Left renal cortex interstitium (tissue), 4 donors: ENCODE measurements at places on chromosomes 16 and 17. TPM values are rescaled to one million over a fixed set of nuclear protein-coding genes. Genes with fewer than 3 reads are reported as not detected.

Gene MYH8
- 0.64 TPM for polyA plus RNA-seq

DNA sequence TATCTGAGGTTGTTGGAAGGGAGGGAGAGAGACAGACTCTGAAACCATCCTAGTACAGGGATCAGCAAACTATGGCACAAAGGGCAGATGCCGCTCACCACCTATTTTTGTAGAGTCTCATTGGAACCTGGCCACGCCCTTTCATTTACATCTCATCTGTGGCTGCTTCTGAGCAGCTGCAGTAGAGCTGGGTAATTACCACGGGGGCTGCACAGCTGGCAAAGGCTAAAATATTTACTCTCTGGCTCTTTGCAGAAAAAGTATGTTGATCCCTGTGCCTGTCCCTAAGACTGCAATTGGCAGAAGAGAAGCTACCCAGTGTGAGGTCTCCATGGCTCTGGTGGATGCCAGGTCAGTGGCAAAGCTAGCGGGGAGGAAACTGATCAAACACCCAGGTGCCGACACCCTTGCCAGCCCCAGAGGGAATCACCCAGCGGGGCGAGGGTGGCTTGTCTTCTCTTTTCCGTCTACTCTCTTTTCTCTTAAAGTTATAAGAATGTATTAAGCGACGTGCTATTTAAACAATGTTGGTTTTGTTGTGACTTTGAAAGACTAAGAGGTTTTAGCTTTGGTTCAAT is 14.0 kb downstream of the CEP295NL start:
- DNase-seq, result no peak

DNA sequence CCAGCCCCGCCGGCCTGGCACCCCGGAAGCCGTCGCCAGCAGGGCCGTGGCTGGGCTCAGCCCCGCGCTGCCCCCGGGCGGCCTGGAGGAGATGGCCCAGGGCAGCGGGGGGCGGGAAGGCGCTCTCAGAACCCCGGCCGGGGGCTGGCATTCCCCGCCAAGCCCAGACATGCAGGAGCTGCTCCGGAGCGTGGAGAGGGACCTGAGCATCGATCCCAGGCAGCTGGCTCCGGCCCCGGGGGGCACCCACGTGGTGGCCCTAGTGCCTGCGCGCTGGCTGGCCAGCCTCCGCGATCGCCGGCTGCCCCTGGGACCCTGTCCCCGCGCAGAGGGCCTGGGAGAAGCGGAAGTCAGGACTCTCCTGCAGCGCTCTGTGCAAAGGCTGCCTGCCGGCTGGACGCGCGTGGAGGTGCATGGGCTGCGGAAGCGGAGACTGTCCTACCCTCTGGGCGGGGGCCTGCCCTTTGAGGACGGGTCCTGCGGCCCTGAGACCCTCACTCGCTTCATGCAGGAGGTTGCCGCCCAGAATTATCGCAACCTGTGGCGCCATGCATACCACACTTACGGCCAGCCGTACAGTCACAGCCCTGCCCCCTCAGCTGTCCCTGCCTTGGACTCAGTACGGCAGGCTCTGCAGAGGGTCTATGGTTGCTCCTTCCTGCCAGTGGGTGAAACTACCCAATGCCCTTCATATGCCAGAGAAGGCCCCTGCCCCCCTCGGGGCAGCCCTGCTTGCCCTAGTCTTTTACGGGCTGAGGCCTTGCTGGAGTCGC is 551 bp downstream of the WDR81 start:
- DNase-seq, result no peak

- no peak for DNase-seq
Observed at GRCh38 chr16:83470416-83470815, 337.4 kb upstream of the HSBP1 start.

GRCh38 chr16:71555230-71555891 is 21.5 kb downstream of the TAT start:
- DNase-seq, result no peak

GRCh38 chr16:19639986-19640421 is 78.0 kb downstream of the KNOP1 start:
- DNase-seq, result no peak

Gene TP53TG3C
- not detected for polyA plus RNA-seq

Gene GRIN2C
- polyA plus RNA-seq, result 0.20 TPM

GRCh38 chr16:89615596-89616090 is 2.2 kb downstream of the DPEP1 start:
- DNase-seq, result no peak
